RPMI7951 (cell line): ENCODE measurements at places on chromosomes 5 and 9. TPM values are rescaled to one million over a fixed set of nuclear protein-coding genes. Genes with fewer than 3 reads are reported as not detected.

The SHC3 gene
- 1.7 and 2.1 TPM in 2 replicates for total RNA-seq

DNA sequence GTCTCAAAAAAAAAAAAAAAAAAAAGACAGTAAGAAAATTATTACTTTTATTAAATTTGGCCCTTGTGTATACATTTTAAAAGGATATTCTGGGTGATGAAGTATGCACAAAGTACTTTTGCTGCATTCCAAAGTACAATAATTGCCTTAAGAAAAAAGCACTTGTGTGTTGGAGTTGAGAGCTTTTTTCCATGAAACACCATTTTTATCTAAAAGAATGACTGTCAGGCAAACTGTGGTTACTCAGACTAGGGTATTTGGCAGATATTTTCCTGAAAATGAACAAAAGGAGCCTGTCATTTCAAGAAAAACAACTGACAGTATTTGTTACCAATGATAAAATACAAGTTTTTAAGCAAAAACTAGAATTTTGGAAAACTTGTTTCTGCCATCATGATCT, 84.3 kb upstream of the PTPN3 start:
- DNase-seq, result peak; percentile 18

- DNase-seq, result no peak
Observed at GRCh38 chr5:24347158-24347557, 297.6 kb downstream of the CDH10 start.

- no peak for DNase-seq
Observed at GRCh38 chr9:7783635-7784063, 15.9 kb downstream of the DMAC1 start.

- no peak for DNase-seq
Observed at GRCh38 chr9:80503671-80504281, 932.0 kb downstream of the TLE4 start.

The PCDHGB4 gene
- 12.0 and 12.7 TPM in 2 replicates for total RNA-seq

DNA sequence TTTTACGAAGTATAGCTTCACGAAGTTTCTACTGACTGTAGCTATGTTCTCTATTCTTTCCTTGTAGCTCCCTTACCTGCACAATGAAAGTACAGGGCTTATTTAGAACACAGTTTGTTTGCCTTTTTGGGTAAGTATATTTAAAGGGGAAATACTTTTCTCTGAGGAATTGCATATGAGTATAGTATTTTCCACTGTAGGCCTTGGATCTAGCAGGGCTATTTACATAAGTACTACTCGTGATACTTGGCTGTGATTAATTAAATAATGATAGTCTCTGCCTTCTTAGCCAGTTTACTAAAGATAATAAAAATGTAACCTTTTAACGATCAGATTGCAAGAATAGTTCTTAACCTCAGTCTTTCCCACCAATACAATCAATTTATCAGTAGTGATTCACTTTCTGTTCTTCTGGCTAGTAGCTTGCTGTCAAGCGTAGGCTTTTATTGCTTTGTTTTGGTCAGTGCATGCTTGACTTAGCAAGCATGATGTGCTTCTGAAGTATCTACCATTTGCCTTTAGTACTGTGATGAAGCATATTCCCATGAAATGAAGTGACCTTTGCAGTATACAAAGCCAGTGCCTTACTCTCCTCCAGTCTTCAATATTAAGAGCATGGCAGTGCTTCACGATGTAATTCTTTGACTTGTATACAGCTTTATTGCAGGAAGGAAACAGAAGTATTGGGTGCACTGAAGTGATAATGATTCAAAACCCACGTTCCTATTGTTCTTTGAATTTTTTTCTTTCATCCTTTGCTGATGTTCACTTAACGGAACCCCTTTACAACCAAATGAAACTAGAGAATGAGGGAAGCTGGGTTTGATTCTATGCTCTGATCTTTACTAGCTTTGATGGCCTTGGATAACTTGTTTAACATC, 64.2 kb downstream of the SLC44A1 start:
- DNase-seq, result no peak

The MCTP1 gene
- total RNA-seq, result 3.4 and 3.8 TPM in 2 replicates

The ADCY2 gene
- total RNA-seq, result under 0.01 TPM in 1 of 2 replicates, not detected in the other

- DNase-seq, result no peak
Observed at GRCh38 chr5:59274106-59274636, 619.4 kb downstream of the PDE4D start.

DNA sequence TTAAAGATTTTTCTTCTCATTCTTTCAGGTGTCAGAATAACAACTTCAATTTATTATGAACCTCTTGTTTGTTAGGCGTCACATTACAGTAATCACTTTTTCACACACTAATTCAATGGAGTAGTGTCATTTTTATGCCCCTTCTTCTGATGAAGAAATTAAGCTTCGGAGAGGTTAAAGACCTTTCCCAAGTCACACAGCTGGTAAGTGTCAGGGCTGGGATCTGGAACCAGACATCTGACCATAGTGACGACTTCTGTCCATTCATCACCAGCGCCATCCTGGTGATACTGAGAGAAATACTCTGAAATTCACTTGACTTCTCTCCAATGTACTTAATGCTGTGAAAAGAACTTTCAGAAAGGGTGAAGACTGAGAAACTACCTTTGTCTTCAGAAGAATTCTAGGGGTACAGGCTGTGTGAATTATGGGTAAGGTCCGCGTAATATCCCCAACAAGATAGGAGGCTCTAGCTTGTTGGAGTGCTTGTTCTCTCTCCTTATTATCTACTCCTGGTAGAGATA, 173.8 kb downstream of the GAS1 start:
- DNase-seq, result no peak

The EMB gene
- total RNA-seq, result 0.59 and 0.96 TPM in 2 replicates

The HSPA9 gene
- 172 and 209 TPM in 2 replicates for total RNA-seq

The ADAMTS19 gene
- not detected in 2 replicates for total RNA-seq

DNA sequence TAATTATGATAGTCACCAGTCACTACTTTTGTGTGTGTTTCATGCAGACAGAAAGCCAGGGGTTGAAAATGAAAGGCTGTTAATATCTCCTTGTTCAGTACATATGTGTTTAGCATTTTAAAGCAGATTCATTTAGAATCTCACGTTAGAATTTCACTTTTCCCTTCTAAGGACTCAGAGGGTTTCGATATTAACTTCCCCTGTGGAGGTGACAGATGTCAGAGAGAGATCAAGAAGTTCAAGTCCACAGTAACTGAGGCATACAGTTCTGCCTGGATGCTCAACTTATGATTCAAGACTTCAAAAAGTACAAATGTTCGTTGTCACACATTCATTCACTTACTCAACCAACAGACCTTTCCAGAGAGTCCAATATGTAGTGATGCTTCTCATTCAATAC, 251.1 kb downstream of the EBF1 start:
- no peak for DNase-seq

- DNase-seq, result peak; percentile 50
Observed at GRCh38 chr5:180910735-180911134, 11.8 kb downstream of the BTNL8 start.

GRCh38 chr9:35529161-35529823, 39.4 kb downstream of the RUSC2 start:
- DNase-seq, result no peak

DNA sequence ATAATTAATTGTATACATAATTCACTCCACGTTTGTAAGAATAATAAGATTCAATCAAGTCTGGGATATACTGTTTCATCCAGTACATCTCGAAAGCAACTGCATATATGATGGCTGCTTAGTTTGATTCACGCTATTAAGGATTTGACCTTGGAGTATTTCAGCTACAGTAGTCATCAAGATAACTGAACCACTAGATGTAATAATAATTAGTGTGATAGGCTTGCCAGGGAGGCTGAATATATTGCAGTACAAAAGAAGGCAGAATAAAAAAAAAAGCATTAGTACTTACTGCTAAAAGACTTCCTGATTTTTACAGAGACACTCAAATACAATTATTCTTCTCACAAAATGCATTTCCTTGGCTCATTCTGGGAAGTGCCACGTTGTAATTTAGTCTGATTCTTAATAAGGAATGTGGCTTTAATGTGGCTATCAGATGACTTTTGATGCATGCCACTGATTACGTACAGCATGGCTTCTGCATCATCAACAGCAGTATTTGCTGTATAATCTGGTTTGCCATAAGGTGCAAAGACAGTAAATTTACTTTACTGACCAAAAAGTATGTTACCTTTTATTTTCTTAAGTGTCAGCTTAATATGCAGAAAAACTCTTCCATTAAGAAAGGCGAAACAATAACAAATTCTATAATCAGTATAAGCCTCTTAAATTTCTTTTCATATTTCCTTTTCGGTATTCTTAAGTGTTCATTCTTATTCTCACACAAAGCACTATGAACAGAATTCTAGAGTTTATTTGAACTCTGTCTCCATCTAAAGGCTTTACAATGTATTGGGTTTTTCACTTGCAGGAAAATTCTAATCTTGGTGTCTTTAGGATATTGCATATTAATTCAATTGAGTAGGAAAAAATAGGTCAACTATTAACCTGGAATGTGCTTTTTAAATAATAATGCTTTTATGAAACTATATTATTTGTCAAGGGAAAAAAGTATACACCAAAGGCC, 166.4 kb downstream of the SLF1 start:
- DNase-seq, result no peak

DNA sequence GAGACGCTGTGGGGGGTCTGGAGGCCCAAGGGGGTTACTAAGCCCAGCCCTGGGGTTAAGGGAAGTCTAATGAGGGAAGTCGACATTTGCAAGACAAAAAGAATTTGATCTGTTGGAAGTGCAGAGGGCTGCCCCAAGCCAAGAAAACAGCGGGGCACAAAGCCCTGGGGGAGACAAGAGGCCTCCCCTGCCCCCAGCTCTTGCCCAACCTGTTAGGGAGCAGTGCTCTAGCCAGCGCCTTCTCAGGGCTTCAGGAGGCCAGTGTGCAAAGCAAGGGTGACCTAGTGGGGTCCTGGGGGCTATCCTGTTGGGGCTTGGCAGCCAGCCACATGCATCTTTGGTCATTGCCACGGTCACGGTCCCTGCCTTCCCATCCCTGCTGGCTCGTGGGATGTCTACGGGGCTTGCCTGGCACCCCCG, 25.2 kb downstream of the GFI1B start:
- no peak for DNase-seq

- no peak for DNase-seq
Observed at GRCh38 chr9:70813141-70813540, 308.3 kb downstream of the TRPM3 start.

GRCh38 chr9:72129271-72130156, 19.7 kb upstream of the GDA start:
- no peak for DNase-seq

DNA sequence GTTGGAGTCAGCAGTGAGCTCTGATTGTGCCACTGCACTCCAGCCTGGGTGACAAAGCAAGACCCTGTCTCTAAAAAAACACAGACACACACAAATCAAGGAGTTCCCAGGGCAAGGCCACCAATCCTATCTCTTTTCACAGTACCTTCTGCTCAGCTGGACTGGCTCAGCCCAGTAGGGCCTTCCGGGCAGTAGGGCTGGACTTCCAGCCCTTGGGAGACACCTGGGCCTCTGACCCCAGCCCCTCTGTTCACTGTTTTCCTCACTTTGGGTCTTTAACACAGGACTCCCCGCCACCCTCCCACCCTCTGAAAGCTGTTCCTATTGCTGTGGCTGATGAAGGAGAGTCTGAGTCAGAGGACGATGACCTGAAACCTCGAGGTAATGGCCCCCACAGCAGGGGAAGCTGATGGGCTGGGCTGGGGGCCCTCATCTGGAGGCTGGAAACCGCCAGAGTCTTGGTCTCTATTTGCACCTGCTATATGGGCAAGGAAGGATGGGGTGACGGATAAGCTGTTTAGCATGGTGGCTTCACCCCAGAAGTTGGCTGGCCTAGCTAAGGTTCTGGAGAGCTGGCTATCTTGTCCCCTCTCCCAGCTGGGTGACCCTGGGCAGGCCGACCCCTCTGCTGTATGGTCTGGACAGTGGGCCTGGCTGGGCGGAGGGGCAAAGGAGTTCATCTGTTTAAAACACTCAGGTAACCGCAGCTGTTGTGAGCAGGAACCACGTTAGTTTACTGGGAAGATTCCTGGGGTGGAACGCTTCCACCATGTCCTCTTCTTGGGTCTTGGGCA, 25.6 kb downstream of the USP20 start:
- DNase-seq, result no peak

The DDX4 gene
- total RNA-seq, result not detected in 2 replicates

DNA sequence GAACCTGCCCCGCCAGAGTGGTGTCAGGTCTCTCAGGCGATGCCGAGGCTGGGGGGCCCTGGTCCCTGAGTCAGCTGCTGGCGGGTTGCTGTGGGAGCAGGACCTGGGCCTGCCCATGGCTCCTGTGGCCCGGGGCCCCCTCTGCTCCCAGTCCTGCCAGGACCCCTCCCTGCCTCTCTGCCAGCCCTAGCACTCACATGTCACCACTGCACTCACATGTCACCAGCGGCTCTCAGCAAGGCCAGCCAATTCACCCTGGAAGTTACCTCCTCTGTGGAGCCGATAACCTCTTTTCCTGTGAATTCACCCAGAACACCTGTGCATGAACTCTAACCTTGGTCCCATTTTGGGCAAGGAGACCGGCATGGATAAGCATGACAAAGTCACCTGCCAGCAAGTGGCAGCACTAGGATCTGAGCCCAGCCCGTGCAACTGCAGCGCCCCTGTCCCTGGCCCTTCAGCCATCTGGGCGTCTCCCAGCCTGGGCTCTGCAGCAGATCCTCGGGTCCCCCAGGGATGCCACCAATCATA, 170.2 kb downstream of the GAPVD1 start:
- DNase-seq, result no peak

GRCh38 chr5:7686794-7687193, 164.1 kb downstream of the CFAP90 start:
- no peak for DNase-seq

- DNase-seq, result peak; percentile 69
Observed at GRCh38 chr5:125044491-125045282, 298.2 kb upstream of the ZNF608 start.

DNA sequence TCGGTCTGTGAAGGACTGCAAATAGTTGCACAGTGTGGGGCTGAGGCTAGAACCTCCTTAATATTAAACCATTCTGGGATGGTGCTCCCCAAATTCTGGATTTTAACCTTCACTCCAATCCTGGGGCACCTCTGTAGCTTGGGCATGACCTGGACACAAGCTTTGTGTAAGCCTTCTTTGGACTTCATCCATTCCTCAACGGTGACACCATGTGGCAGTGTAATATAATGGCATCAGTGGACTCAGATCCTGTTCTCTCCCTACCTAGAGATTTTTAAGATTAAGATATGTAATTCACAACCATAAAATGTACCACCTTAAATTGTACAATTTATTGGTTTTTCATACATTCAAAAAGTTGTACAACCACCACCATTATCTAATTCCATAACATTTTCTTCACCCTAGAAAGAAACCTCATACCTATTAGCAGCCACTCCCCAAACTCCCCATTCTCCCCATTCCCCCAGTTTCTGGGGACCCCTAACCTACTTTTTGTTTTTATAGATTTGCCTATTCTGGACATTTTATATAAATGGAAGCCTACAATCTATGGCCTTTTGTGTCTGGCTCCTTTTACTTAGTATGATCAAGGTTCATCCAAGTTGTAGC, 4.8 kb upstream of the PLGRKT start:
- peak; percentile 58 for DNase-seq

DNA sequence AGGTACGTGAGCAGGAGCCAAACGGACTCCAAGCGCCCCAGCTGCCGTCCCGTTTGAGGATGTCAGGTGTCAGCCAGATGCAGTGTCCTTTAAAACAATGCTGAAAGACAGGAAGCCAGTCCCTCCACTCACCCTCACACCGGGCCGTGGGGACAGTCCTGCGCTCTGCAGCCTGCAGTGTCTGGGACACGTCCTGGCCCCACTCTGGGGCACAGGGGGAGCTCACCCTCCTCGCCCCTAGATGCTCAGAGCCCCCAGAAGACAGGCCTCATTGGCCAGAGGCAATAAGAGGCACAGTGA, 79.7 kb downstream of the ZNF354C start:
- DNase-seq, result no peak
